Activated CD4-positive, alpha-beta memory T cell treated with anti-CD3 and anti-CD28 coated beads for 36 hours (primary cell): ENCODE measurements at places on chromosomes 1 and 21.

DNA sequence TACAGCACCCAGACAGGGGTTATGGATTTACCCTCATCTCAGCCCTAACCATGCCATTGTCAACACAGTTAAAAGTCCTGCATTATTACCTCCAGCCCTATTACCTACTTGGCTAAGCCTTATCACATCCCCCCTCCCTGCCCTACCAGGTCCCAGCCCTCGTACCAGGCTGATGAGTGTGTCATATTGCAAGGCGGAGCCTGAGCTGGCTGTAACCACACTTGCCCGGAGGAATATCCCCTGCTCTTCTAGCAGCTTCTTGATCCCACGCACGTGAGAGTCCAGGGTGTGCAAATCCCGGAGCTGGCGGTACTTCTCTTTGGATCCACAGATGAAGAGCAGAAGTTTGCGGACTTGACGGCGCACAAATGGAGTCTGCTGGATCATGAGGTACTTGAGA lies 87.4 kb downstream of the UBR4 start:
- H3K27ac ChIP-seq: no peak overlapping the region
- no peaks in the 10 kb centered on the region for H3K27me3 ChIP-seq
- H3K4me3 ChIP-seq: no peak overlapping the region
- H3K4me1 ChIP-seq: peaks cover 26% of the 10 kb centered on the region
- DNase-seq: no peak
- H3K36me3 ChIP-seq: peaks cover 77% of the 10 kb centered on the region

DNA sequence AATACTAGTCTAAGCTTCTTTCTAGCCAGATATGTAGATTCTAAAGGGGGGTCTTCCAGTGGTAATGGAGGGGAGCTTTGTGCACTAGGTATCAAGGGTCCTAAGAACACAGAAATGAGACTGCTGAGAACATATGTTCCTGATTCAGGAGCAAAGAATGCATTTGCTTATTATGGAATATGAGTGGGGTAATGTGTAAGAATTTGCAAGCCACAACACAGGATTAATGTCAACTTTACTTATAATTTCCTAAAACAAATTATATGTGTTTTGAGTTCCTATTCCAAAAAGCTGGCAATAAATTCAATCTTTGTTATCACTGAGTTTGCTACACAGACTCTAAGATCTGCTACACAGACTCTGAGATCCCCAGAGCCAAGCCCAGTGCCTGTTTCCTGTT lies 357.0 kb upstream of the PTBP2 start:
- no peak overlapping the region for H3K27ac ChIP-seq
- peaks cover 5% of the 10 kb centered on the region for H3K27me3 ChIP-seq
- no peaks in the 10 kb centered on the region for H3K36me3 ChIP-seq
- no peak overlapping the region for H3K4me3 ChIP-seq
- H3K4me1 ChIP-seq: peaks cover 7% of the 10 kb centered on the region

DNA sequence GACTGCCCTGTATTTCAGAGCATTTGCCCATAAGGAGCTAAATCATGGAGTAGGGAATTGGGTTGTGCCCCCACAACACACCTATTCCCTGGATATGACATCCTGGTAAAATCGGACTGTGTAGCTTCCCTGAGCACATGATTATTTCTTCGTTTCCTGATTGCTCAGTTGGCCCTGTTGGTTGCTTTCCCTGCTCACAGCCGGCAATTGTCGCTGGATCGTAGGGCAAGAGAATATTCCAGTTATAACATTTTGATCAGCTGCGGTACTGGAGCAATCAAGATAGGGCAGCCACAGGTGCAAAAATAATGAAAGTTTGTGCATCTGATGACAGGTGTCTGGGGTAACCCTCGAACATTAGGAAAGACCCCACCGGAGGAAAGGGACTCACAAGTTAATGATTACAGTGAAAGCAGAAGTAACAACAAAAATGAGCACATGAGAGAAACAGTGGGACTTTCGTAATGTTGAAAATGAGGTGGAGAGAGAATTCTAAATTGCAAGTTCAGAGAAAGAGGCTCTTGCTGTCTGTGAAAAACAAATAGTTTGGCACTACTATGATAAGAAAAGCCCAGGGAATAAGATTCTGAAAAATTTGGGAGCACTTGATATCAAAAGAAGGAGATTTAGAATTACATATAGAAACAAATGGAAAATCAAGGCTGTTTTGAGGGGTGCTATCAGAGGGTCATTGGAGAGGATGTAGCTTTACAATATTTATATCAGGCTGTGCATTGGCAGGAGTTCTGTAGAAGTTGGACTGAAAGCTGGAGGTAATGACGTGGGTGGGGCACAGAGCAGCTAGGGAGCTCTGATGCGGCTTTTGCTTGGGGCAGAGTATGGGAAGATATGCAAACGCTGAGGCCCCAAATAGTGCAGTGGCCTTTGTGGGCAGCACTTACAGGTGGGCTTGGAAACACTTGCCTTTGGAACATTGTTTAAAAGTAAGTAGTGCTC lies at the start of gene MAB21L3:
TSS of gene MAB21L3 (plus strand) at position 833 of the 957 bp plus-strand sequence. CDS start 1,217 bp downstream, outside the sequence.
- no peaks in the 10 kb centered on the region for H3K36me3 ChIP-seq
- H3K27ac ChIP-seq: no peak within 1 kb of the TSS
- H3K4me1 ChIP-seq: no peaks in the 10 kb centered on the region
- H3K4me3 ChIP-seq: no peak within 1 kb of the TSS

GRCh38 chr1:202958544-202959275 lies 598 bp upstream of the ADIPOR1 start:
- peak; percentile 26 for DNase-seq
- H3K27me3 ChIP-seq: no peaks in the 10 kb centered on the region
- peaks cover 41% of the 10 kb centered on the region for H3K4me1 ChIP-seq
- H3K4me3 ChIP-seq: peak overlapping the region; percentile 76
- H3K36me3 ChIP-seq: peaks cover 6% of the 10 kb centered on the region

- H3K27ac ChIP-seq: no peak overlapping the region
- H3K27me3 ChIP-seq: no peaks in the 10 kb centered on the region
- peaks cover 5% of the 10 kb centered on the region for H3K4me1 ChIP-seq
- no peak for DNase-seq
- H3K36me3 ChIP-seq: peaks cover 2% of the 10 kb centered on the region
Measured at GRCh38 chr1:15738416-15739113, 2.5 kb downstream of the SLC25A34 start.
